AG08396 (cell line): ENCODE measurements at places on chromosomes 16 and 17.

- no peak for DNase-seq
These were observed 32.1 kb downstream of the PRKAR1A start for GRCh38 chr17:68544111-68544915.

DNA sequence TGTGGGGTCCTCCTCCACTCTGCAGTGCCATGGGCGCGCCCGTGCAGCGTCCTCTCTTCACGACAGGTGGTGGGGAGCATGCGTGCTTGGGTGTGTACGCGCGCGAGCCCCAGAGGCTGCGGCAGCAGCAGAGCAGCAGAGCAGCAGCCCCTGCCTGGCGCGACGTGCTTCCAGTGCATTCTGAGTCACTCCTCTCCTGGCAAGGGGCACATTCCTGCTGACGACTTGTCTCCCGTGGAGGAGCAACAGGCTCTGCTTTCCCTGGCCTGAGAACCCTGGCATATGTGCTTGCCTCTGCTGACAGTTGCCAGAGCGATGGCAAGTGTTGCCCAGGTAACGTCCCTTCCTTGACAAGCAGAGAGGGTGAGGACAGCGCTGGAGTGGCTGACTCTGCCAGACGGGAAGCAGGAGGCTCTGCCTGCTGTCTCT is 133.8 kb upstream of the PLCG2 start:
- peak; percentile 88 for DNase-seq

- DNase-seq, result no peak
These were observed 2.7 kb upstream of the SNX20 start for GRCh38 chr16:50683689-50684374.

DNA sequence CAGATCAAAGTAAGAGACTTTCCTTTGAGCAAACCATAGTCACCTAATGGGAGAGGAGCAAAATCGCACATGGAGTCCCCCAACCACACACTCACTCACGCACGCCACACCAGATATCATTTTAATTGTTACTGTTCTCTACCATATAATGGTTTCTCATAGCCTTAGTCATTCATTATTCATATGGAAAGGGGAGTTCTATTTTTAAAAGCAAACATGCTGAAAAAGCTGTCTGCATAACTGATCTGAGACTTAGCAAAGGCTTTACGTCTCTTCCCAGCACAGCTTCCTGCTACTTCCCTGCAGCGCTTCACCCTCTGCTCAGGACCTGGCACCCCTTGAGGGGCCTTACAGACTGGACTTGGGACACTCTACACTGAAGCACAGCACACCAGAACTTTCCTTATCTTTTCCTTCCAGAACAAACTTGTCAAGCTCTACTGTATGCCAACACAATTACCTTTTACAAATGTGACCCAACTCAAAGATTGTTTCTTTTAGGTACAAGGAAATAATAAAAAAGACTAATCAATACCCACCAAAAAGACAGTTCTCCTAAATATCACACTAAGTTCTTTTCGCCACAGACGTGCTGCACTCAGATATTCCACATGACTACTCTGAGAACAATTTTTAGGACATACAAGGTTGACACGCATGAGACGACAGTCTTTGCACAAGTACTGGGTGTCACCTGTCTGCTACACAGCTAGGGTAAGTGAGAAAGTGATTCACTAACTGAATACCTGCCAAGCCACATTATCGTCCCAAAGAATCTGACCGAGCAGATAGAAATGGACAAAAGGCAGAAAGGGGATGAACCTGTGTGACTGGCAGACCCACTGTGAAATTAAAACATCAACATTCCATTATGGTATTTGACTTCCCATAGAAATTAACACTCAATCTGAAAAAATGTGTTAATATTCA is 21.5 kb downstream of the SRP68 start:
- DNase-seq, result no peak

- peak; percentile 1 for DNase-seq
These were observed 47.3 kb upstream of the RBFOX3 start for GRCh38 chr17:79657861-79658810.

DNA sequence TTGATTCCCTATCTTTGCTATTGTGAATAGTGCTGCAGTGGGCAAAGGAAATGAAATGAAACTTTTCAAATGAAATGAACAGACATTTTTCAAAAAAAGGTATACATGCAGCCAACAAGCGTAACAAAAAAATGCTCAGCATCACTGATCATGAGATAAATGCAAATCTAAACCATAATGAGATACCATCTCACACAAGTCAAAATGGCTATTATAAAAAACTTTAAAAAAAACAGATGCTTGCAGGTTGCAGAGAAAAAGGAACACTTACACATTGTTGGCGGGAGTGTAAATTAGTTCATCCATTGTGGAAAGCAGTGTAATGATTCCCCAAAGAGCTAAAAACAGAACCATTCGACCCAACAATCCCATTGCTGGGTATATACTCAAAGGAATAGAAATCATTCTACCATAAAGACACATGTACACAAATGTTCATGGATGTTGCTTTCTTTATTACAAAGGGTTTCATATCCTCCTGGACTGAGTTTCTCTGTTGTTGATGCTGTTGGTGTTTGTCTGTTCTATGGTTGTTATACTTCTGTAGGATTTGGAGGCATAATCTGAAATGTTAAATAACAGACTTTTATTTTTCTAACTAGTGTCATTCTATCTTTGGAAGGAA is 99.3 kb upstream of the SOX9 start:
- no peak for DNase-seq

DNA sequence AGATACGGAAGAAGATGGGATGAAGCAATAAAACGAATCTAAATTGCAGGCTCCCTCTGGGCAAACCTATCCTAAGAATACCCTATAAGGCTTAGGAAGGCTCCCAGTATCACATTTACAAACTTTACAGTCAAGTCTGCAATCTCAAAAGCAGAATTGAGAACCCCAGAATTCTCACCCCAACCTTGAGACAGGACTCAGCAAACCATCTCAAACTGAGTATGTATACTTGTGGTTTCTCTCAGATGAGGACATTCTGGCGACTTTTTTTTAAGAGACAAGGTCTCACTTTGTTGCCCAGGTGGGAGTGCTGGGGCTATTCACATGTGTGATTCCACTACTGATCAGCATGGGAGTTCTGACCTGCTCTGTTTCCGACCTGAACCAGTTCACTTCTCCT is 19.3 kb upstream of the ITGA2B start:
- DNase-seq, result no peak

- no peak for DNase-seq
These were observed 36.5 kb downstream of the PRSS54 start for GRCh38 chr16:58258326-58258725.

GRCh38 chr17:20105539-20106280 is 96.6 kb downstream of the SPECC1 start:
- no peak for DNase-seq

- DNase-seq, result no peak
These were observed 52.7 kb downstream of the SREBF1 start for GRCh38 chr17:17783825-17784656.

DNA sequence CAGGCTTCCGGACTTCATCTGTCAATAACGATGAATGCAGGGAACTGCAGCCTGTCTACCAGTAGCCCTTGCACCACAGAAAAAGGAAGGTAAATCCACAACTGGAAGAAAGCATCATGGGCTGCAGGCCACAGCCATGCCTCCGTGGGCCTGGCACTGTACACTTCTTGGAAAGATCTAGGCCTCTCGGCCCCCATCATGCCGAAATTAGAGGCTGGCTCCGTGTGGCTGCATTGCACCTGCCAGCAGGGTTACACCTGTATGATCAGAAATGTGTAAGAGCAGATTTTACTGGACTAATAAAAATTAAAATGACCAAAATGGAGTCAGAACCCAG is 52.2 kb downstream of the SDK2 start:
- DNase-seq, result no peak

- DNase-seq, result no peak
These were observed 112.1 kb upstream of the CNTNAP4 start for GRCh38 chr16:76164970-76165558.

DNA sequence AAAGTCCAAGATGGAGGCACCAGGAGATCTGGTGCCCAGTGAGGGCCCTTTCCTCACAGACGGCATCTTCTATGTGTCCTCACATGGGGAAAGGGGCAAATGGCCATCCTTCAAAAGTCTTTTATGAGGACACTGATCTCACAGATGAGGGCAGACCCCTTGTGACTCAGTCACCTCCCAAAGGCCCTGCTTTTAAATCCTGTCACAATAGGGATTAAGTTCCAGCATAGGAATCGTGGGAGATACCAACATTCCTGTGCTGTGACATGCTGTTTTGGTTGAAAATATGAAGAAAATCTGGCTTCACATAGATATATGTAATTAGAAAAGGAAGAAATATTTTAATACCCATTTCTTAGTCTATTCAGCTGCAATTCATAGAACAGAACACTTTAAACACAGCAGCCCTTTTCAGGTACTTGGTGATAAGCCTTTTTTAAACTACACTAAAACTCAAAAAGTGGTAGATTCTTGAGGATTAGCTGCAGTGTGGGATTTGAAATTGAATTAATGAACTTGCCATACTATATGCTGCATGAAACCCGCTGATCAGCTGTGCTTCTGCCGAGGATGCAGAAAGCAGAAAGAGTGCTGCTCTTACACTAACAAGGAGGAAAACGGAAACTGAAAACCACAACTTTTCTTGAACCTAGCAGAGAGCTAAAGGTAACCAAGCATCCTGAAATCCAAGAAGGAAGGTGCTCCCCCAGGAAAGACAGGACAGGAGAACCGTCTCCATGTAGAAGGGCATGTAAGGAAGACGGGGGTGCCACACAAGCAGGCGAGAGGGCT is 32.7 kb downstream of the VPS53 start:
- DNase-seq, result peak; percentile 49

DNA sequence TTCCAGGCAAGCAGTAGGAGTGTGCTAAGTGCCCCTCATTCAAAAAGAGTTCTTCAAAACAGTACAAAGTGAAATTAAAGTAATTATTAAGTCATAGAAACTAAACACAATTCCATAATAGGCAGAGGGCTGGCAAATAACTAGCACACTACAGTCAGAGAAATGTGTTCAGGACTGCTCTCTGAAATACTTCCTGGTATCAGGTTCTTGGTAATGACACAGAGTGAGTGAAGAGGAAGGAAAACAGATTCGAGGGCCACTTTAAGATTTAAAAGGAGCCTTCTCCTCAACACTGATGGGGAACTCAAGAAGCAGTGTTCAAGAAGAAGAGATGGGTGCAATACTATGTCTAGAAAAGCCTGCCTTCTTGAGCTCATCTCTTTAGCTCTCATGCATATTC is 139.2 kb downstream of the TOX3 start:
- DNase-seq, result no peak

DNA sequence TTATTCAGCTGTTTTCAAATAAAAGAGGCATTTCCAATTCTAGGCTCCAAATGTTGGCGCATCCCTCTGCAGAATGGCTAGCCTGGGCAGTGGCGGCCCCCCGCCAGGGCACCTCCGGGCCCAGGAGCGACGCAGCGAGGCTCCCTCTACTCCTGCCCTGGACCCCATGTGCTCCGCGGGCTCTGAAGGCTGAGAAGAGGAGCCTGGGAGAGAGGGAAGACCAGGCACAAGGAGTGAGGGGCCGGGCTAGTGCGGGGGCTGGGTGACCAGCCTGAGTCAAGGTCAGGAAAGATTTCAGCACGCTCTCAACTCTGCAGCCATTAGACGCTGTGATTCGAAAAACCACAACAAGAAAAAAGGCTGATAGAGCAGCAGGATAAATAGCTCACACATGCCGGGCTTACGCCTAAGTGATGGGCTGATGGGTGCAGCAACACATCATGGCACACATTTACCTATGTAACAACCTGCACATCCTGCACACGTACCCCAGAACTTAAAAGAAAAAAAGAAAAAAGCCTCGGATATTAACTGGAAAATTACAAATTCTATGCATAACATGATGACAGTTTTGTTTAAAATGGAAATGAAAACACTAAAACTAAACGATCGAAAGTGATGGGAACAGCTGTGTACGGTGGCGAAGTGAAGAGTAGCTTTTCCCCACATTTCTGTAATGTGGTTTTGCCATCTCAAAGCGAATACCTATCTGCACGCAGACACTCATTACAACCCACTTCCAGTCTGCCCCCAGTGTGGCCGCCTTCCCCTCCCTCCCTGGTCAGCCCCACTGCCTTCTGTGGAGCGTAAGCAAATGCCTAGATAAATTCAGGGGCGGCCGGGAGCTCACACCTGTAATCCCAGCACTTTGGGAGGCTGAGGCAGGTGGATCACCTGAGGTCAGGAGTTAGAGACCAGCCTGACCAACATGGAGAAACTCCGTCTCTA is 44.4 kb downstream of the MAP1LC3B start:
- no peak for DNase-seq

DNA sequence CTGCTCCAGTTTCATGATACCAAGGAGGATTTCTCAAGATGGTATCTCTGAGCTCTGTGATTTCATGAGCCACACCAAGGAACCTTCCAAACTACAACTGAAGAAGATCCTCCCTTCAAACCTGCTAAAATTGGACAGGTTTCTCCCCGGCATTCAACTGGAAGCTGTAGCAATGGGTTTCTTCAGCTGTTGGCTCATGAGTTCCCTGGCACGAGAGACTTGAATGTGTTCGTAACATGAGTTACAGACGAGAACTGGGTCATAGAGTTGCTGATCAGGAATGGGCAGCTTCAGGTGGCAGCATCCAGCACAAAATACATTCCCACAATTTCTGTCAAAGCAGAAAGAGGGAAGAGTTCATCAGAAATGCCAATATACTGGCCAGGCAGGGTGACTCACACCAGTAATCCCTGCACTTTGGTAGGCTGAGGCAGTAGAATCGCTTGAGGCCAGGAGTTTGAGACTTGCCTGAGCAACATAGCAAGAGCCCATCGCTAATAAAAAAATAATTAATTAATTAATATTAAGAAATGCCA is 3.4 kb upstream of the HSF5 start:
- DNase-seq, result no peak

DNA sequence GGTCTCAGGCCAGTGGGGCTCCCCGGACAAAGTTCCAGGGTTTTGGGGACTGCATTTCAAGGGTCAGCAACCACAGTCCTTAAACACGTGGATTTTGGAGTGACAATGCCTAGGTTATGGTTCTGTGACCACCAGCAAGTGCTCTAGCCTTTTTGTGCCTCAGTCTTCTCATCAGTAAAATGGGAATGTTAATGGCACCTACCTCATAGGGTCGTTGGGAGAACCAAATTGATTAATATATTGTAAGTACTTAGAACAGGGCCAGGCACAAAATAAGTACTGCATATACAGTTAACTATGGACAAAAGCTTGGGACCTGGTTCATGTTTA is 13.8 kb downstream of the IL4R start:
- DNase-seq, result no peak

- no peak for DNase-seq
These were observed 9.7 kb upstream of the ULK2 start for GRCh38 chr17:19877364-19877945.
